ENCODE measurements at places on chromosomes 5 and 9.

DNA sequence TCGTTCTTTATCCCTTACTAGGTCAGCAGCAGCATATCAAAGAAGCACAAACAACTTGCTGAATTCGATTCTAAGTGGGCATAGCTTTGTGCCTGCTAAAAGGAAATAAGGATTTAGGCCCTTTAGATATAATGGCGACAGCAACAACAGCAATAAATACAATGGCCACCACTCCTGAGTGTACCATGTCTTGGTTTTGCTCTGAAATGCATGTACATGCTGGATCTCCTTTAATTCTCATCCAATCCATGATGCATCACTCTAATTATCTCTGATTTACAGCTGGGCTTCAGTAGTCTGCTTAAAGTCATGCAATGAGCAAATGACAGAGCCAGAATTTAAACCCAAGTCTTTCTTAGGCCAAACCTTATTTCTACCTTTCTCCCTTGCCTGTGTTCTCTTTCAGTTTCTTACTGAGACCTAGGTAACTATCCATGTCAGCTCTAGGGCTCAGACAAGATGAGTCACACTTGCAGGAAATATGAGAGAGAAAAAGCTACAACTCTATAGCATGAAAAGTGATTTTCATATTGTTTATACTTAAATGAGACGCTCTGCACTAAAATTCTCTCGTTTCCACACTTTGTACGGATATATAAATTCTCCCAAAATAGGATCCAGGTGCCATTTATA lies 111.8 kb downstream of the HMHB1 start:
- no peak for DNase-seq

DNA sequence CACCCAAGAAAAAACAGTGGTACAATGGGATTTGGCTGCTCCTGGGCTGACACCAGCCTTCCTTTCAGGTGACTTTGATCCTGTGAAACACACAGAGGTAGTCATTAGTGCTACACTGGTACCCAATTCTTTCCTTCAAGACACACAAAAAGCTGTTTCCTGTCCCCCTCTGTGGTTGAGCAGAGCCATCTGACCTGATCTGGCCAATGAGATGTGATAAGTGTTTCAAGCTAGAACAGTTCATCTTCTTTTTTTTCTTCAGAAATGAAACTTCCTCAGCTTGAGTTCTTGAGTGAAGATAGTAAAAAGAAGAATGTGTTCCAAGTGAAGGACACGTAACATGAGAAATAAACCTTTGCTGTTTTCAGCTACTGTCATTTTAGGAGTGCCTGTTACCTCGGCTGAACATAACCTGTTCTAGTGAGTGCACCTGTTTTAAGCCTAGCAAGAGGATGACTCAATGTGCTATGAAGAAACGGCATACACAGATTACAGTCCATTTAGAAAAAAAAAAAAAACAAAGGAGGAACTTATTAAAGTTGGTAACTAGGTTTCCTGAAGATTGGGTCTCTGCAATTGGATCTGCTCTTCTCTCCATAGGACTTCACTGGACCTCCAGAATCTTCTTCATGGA lies 287.8 kb downstream of the GAS1 start:
- no peak for DNase-seq

- DNase-seq: no peak
Observed at GRCh38 chr5:134625559-134625958, 7.1 kb downstream of the SAR1B start.

- DNase-seq: no peak
Observed at GRCh38 chr9:94649100-94649819, 9.9 kb upstream of the FBP1 start.

DNA sequence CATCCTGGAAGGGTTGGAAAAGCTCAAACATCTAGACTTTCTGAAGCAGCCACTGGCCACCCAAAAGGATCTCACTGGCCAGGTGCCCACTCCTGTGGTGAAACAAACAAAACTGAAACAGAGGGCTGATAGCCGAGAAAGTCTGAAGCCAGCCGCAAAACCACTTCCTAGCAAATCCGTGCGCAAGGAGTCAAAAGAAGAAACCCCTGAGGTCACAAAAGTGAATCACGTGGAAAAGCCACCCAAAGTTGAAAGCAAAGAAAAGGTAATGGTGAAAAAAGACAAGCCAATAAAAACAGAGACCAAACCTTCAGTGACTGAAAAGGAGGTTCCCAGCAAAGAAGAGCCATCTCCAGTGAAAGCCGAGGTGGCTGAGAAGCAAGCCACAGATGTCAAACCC lies 87.6 kb downstream of the MAP1B start:
- DNase-seq: no peak

DNA sequence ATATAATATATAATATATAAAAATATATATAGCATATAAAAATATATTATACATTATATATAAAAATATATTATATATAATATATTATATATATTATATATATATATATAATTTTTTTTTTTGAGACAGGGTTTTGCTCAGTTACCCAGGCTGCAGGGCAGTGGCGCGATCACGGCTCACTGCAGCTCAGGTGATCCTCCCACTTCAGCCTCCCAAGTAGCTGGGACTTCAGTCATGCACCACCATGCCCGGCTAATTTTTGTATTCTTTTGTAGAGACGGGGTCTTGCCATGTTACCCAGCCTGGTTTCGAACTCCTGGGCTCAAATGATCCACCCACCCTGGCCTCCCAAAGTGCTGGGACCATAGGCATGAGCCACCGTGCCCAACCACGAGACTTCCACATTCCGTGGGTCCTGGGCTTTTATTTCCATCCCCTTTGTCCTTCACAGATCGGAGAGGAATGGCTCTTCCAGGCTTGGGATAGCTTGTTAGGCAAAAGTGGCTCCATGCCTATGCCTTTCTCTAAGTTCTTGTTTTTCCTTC lies 62.0 kb upstream of the IER5L start:
- DNase-seq: no peak

GRCh38 chr9:132293145-132293721 lies 61.6 kb downstream of the SETX start:
- no peak for DNase-seq

GRCh38 chr9:93644397-93645088 lies 68.2 kb downstream of the PHF2 start:
- no peak for DNase-seq

DNA sequence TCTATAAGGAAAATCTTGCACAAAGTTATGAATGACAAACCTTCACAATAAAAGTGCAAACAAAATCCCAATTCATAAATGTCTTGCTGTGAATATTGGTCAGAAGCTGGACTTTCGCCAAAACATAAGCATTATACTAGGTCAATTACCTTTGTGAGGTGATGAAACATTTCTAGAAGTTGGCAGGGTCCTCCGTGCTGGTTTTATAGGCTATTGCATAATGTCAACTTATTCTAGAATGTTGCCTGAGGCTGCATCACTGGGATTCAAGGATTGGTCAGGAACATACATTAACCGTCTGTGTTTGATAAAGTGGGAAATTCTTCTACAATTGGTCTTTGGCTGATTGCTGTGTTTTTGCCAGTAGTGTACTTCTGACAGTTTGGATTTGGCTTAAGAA lies 49.8 kb upstream of the PALM2AKAP2 start:
- no peak for DNase-seq

GRCh38 chr9:96868709-96869108 lies 14.4 kb upstream of the ZNF782 start:
- no peak for DNase-seq

DNA sequence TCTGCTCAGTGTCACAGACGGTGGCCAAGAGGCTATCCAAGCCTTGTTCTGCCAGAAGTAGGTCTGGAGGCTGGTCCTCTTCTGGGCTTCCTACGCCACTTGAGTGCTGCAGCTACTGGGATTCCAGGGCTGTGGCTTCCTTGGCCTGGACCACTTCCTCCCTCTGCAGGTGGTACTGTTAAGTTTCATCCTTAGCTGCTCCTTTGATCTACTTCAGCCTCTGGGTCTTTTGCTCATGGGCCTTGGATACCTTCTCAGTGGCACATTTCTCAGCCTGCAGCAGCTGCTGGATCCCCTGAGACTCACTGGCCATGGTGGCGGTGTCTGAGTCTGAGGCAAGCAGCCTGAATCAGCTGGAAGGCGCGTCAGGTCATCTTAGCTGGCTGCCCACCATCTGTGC lies 10.3 kb downstream of the CNOT8 start:
- DNase-seq: no peak

DNA sequence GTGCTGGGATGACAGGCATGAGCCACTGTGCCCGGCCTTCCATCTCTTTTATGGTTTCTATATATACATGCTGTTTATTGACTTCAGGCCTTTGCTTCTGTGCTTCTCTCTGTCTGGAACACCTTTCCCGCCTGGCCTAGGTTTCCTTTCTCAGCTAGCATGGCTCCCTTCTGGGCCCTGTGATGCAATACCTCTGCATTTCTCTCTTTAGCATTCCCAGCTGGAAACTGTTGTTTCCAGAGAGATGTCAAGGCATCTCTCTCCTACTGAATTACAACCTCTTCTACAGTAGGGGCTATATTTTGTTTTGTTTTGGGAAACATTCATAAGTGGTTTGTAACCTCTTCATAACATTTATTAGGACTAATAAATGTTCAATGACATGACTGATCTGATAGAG lies 57.1 kb downstream of the RPS23 start:
- no peak for DNase-seq

DNA sequence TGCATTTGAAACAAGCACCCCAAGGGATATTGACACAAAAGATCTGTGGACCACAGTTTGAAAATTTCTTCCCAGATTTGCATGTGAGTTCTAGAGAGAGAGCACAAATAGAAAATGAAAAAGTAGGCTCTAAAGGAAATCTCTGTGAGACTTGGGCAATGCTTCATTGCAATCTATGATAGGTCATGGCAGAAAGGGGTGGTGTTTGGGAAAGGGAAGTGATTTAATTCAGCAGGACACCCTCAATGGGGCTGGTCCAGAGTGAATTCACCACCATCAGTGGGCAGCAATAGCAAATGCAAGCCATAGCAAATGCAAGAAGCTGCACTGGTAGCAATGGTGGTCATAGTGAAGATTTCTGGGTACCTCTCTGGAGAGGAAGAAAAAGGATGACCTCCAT lies 58.1 kb downstream of the ANKRD55 start:
- DNase-seq: no peak

DNA sequence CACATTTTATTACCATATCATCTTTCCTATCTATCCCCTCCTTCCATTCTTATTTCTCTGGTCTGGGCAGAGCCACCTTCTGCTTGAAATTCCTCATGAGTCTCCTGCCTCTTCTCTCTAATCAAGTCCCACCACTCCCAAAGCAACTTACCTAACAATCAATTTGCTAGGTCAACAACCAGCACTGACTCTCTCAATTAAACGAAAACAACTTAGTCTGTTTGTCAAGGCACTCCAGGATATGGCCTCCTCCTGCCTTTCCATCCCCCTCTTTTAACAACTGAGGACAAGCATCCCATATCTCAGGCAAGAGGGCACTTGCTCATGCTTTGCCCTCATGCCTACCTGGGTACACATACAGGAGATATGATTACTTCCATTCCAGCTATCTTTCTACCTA lies 47.4 kb downstream of the HCN1 start:
- no peak for DNase-seq

GRCh38 chr9:128625391-128626146 lies 31.1 kb downstream of the DYNC2I2 start:
- no peak for DNase-seq

GRCh38 chr9:37340961-37341360 lies 81.5 kb upstream of the GRHPR start:
- no peak for DNase-seq

GRCh38 chr5:137300411-137301240 lies 198.5 kb downstream of the SPOCK1 start:
- DNase-seq: no peak

DNA sequence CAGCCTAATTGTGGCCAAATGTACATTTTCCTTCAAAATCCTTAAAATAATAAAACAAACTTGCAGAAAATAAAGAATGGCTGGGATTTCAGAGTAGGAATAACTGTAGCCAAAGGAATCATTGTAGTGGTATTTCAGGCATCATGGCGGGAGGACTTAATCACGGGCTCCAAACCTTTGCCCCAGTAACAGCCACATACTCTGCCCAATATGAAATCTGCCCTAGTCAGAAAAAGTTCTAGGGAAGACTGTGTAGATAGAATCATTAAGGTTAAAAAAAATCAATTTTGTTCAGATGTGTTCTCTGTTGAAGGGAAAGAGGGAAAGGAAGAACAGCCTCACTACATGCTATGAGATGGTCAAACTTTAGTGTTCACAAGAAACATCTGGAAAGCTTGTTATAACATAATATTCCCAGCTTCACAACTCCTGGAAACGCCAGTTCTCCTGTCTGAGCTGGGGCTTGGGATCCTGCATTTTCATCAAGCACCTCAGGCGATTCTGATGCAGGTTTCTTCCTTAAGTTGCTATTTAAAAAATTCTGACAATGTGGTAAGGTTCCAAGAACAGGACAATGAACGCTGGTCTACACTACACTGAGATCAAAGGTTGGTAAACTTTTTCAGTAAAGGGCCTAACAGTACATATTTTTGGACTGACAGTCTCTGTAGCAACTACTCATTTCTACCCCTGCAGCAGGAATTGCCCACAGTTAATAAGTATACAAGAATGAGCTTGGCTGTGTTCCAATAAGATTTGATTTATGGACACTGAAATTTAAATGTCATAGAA lies 87.9 kb downstream of the CEMIP2 start:
- no peak for DNase-seq

DNA sequence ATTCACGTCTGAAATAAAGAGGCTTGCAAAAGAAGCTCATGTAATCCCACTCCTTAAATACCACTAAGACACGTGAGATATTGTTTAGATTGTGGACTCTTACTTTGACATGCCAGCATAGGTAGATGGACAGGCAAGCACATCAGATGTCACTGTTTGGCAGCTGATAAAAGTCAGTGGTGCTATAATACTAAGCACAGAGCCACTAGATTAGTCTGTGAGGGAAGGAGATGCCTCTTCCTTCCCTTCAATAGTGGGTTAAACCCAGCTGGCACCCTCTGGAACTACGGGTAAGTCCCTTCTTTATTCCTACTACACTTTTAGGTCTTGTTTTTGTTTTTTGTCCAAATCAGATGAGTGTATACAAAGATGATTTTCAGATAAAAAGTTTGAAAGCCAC lies at the start of gene MYOT:
MYOT (plus strand) TSS at position 197 of the 400 bp plus-strand sequence. CDS start 2,792 bp downstream, outside the sequence.
- no peak for DNase-seq

- no peak for DNase-seq
Observed at GRCh38 chr9:33467526-33467925, 6.2 kb downstream of the NOL6 start.

DNA sequence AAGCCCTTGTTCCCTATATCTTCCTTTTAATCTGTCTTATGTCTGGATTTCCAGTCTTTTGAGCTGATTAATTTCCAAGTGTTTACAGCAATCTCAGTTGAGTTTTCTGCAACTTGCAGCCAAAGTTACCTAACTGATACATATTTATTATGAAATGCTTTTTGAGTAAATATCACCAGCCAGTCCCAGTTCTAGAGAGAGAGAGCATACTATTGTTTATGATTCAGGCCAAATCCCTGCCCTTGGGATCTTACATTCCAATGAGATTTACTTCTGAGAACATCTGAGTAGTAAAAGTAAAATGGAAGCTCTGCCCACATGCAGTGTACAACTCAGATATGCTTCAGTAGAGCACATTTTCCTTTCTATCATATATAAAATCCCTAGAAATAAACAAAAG lies 661.7 kb downstream of the KCTD16 start:
- no peak for DNase-seq

GRCh38 chr5:139733010-139733688 lies 62.5 kb upstream of the PSD2 start:
- DNase-seq: no peak
